ENCODE measurements at places on chromosomes 1 and 21.

DNA sequence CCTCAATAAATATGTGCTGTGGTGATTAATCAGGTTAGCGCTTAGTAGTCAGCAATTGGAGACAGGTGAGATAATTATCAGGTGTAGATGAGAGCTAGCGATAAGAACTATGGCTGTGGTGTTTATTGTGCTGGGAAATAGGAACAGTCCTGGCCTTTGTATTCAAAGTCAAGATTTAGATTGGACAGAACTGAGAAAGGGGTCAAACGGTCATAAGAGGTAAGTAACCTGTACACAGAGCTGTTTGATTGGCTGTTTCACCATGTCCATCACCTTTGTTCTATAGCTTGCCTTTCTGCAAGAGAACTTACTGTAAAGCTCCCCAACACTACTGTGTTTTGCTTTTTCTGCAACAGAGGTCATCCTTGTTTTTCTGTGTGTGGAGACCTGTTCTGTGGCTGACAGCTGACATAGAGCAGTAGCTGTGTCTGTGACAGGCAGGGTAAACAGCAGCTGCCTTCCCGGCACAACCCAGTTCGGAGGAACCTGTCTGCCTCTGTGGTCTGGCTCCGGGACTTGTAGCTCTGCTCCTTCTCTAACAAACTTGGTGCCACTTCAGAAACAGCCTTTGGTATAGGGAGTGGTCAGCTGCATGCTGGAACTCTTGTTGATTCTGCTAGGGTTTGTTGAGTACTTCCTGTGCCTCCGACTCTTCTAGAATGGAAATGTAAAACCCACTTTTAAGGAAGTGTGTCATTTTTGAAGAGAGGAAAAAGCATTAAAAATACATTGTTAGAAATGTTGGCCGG lies 21.1 kb upstream of the CDC42 start:
- DNase-seq: no peak

- DNase-seq: no peak
Measured at GRCh38 chr1:118317842-118318614, 133.0 kb upstream of the SPAG17 start.

DNA sequence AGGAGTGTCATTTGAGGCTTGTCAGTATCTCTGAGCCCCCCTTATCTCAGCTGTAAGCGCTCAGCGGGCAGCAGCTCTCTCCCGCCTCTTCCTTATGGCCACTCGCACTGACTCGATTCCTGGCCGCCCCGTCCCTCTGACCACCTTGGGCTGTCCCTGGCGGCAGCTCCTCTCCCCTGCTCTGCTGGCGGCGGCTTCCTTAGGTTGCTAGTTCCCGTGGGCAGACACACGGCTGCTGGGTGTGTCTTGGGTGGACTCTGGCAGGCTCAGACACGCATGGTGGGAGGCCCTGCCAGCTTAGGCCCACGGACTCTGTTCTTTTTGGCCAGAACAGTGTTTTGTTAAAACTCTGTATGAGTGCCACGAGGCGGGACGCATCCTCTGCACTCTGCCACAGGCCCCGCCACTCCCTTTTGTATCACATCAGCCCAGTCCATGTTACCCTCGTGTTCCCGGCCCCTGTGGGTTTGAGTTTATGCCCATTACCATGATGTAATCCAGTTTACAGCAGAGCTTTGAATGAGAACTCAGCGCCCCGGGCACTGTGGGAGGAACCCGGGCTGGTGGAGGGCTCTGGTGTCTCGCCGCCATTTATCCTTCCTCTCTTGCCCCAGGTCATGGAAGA lies 45.9 kb downstream of the COQ8A start:
- no peak for DNase-seq

GRCh38 chr1:169043823-169044222 lies 62.7 kb upstream of the ATP1B1 start:
- no peak for DNase-seq

GRCh38 chr1:108852221-108852975 lies 4.5 kb downstream of the AKNAD1 start:
- no peak for DNase-seq

GRCh38 chr21:33232291-33233034 lies 2.7 kb downstream of the IFNAR2 start:
- DNase-seq: no peak

All from stimulated activated CD4-positive, alpha-beta T cell treated with anti-CD3 and anti-CD28 coated beads, Interleukin-15, amount 100 ng/mL, for 1 hour (primary cell).